ENCODE measurements at places on chromosomes 1 and 21.

DNA sequence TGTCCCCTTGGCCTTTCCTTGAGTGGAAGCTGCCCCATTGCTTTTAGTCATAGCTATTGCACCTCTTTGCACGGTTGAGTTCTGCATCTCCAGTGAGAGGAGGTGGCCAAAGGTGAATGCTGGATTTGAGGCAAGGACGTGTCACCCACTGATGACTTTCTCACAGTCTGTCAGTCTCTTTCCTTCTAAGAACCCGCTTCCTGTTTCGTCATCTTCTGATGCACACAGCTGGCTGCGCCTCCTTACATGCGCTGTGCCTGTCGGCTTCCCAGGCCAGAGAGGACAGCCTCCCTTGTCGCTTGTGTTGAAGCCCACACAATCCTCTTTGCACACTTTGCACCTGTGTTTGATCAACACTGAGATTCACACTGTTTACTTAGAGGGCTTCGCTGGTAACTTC, 41.8 kb upstream of the PWP2 start:
- peak; percentile 48 for DNase-seq

GRCh38 chr1:159266832-159267231, 35.3 kb upstream of the FCER1A start:
- DNase-seq, result no peak

DNA sequence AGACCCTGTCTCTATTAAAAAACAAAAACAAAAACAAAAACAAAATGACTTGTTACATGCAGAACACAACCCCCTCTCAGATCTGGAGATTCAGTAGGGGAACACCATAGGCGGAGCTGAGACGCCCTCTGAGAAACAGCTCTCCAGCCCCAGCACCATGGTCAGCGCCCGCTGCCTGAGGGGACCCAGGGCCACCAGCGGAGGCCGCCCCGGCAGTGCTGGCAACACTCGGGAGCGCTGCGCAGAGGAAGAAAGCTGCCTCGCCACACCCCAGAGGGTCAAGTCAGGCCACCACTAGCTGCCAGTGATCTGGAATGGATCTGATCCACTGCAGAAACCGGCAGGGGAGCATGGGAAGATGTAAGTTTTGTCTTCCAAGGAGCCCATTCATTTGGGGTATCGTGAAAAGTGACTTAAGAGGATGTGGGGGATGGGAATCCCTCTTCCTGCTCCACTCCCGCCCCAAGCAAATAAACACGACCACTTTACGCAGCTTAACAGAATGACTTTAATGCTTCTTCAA, 3.1 kb downstream of the ACTA1 start:
- DNase-seq, result no peak

GRCh38 chr1:195520757-195521156, 1087.5 kb downstream of the KCNT2 start:
- no peak for DNase-seq

All from stimulated activated CD8-positive, alpha-beta memory T cell treated with anti-CD3 and anti-CD28 coated beads, Interleukin-15, amount 100 ng/mL, for 1 hour (primary cell).